ENCODE measurements at places on chromosomes 6 and 20.

DNA sequence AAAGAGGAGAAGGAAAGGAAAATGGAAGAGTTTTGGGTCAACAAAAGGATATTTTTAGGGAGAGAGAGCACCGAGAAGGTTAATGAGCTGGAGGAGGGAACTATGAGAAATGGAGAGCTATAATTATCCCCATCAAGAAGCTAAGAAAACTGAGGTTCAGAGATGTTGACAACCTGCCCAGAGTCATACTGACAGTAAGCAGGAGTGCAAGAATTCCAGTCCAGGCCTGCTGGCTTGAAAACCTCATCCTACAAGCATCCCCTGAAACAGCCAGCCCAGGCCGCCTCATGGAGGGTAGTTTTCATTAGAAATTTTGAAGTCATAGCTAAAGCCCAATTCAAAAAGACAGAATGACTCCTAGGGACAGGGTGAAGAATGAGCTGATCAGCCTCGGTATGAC is 172.1 kb upstream of the LRFN2 start:
- DNase-seq, result no peak

- DNase-seq, result no peak
Observed at GRCh38 chr20:15937179-15937578, 636.1 kb downstream of the KIF16B start.

GRCh38 chr6:30752157-30752927 is 8.0 kb upstream of the IER3 start:
- no peak for DNase-seq

- no peak for DNase-seq
Observed at GRCh38 chr6:131354356-131354755, 218.7 kb upstream of the ARG1 start.

GRCh38 chr6:42260396-42260888 is 42.8 kb upstream of the MRPS10 start:
- no peak for DNase-seq

DNA sequence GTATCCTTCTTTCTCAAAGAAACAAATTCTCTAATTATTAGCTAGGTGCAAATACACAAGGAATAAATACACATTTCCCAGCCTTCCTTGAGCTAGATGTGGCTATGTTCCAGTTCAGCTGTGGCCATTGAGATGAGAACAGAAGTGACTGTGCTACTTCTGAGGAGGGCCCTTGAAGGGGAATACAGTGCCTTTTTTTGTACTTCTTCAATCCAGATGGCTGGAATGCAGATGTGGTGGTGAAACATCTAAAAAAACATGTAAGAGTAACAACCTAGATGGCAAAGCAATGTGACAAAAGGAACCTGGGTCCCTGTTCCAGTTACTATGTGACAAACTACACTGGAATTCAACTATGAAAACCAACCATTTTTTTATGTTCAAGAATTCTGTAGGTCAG is 115.4 kb upstream of the DST start:
- no peak for DNase-seq

DNA sequence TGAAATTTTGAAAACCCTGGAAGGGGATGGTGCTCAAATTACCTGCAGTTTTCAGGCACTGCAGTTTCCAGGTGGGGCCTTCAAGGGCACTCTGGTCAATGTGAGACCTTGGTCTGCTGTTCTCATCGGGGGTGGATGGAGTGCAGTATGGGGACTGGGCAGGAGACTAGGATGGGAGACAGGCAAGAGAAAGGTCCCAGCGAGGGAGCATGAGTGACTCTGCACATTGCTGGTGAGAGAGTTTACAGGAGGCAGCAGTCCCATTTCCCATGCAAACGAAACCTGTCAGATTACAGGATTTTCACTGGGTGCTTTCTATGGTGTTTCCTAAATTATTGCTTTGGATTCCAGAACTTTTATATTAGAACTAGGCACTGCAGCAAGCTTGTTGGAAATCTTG is 73.5 kb upstream of the DTNBP1 start:
- no peak for DNase-seq

GRCh38 chr6:1603708-1604107 is 6.0 kb upstream of the FOXC1 start:
- DNase-seq, result no peak
